ENCODE measurements at places on chromosomes 3 and 15.

DNA sequence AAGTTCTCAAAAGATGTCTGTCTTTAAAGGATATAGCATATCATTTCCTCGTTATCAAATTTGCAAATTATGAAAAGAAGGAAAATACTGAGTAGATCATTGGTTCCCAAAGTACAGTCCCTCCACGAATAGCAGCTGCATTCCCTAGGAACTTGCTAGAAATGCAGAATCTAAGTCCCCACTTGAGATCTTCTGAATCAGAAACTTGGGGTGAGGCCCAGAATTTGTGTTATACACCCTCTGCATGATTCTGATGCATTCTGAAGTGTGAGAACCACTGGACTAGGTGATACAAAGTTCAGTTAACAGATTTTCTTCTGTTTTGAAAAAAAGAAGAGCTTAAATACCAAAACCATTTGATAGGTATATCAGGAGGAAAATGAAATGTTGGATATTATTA, 77.1 kb downstream of the SLC25A26 start:
- DNase-seq = no peak

- no peak for DNase-seq
Observed at GRCh38 chr15:70165716-70166284, 68.1 kb upstream of the TLE3 start.

GRCh38 chr3:171522651-171523050, 62.4 kb upstream of the TNIK start:
- no peak for DNase-seq

GRCh38 chr3:108477511-108478147, 32.8 kb downstream of the MYH15 start:
- peak; percentile 8 for DNase-seq

DNA sequence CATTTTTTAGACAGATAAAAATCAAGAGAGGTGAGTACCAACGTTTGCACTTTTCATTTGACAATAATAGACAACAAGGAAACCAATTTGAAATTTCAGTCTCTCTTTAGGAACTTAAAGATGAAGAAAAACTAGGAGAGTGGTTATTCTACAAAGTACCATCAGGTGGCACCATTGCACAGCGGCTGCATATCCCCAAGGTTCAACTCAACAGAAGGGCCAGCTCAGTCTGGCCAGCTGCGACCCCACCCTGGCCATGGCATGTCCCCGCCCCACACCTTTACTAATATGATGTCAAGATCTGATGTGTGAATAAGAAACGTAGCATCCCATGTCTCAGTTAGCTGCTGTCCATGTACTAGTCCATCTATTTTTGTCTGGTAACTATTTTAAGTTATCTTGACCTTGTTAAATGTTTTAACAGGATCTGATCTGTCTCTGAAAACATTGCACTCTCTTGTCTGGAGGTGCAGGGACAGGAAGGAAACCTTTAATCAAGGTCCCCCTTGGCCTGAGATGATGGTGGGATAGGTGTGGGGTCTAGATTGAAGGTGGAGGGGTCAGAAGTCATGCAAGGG, 35.5 kb upstream of the CGNL1 start:
- no peak for DNase-seq

DNA sequence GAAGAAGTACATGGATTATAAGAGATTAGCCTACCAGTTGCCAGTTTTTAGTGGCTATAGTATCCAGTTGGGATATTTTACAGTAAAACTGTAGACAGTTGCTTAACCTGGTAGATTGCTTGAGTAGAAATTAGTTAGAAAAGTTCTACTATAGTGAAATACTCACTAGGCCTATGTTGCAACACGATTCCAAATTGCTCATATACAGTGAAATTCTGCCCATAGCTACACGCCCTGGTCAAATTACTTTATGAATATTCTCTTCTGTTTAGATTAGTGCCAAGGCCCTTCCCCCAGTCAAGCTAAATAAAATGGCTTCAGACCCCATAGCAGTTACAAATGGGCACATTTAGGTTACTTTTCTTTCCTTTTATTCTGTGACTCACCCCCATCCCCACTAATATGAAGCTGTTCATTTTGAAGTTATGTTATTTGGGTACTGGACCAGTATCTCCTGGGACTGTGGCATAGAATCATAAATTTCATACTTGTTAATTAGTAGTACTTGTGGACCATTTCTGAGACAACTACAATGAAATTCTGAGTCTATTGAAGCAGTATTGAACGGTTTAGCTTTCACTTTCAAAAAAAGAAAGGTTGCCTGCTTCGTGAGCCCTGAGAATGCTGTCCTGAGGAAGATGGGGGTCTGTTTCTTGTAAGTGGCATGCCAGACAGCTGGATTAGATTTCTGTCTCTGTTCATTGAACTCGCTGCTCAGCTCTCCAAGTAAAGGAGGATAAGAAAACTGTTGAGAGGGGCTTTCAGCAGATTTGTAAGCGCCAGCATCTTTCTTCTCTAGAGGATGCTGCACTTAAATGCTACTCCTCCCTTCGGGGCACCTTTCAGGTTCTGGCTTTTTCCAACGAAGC, 65.8 kb upstream of the CFAP20DC start:
- DNase-seq = no peak

DNA sequence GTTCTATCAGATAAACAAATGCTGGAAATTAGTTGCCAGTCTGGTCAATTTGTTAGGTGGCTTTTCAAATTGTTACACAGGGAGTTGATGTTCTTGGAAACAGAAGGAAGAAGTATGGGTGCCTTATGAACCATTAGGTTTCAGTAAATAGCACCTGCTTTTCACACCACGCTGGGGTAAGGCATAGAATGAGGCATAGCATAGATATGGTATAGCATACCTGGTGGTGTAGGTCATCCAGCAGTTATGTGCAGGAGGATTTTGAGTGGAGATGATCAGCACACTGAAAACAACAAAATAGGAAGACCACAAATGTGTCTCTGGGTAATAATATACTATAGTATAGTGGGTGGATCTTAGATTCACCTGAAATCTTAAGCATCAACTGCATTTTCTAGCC, 121.4 kb downstream of the GMPS start:
- DNase-seq = no peak

- DNase-seq = no peak
Observed at GRCh38 chr15:33960549-33960935, 7.8 kb upstream of the CHRM5 start.

DNA sequence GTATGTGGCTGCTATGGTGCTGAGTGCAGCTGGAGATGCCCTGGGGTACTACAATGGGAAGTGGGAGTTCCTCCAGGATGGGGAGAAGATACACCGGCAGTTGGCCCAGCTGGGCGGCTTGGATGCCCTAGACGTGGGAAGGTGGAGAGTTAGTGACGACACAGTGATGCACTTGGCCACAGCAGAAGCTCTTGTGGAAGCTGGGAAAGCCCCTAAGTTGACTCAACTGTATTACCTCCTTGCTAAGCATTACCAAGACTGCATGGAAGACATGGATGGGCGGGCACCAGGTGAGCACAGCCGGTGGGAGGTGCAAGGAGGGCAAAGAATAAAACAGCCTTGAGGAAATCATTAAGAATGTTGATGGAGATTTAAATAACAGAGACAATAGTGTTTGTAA, 2.9 kb downstream of the ADPRH start:
- no peak for DNase-seq

DNA sequence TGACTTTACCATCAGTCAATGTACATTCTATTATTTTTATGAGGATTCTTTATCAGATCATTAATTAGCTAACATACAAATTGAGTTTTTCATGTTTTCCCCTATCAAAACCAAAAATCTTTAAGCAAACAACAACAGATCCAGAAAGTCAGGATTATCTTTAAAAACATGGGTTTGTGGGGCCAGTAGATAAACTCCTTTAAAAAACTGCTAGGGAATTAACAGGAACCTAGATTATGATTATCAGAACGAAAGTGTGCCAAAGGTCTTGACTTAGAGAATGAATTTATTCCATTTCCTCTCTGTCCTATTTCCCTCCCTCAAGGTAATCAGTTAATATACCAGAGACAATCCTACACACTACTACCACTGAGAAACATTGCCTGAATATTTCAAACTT, 13.2 kb upstream of the CCDC13 start:
- no peak for DNase-seq

DNA sequence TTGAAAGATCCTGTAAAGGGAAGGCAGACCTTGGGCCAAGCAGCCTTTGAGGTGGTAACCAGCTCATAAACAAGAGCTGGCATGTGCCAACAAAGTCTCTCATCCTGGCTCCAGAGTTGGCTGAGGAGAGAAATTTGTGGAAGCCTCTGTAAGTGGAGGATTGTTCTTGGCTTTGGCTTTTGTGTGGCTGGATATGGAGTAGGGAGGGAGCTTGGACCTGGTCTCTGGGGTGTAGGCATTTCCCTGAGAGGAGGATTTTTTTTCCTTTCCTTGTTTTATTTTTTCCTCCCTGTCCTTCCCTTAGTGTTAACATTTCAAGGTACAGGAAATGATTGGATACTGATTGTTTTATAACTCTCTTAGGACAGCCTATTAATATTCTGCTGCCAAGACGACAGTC, 60.8 kb downstream of the ZNF609 start:
- no peak for DNase-seq

- DNase-seq = no peak
Observed at GRCh38 chr3:173009410-173009809, 131.6 kb downstream of the SPATA16 start.

DNA sequence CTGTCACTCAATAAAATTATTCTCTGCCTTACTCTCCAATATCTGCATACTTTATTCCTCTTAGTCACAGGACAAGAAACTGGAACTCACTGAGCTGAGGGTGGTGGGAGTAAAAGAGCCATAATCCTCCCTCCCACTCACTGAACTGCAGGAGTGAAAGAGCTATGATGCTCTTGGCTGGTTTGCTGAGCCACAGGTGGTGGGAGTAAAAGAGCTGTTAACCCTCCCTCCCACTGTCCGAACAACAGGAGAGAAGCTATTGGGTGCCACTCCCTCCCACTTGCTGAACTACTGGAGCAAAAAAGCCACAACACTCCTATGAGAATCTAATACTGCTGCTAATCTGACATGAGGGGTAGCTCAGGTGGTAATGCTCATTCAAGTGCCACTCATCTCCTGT, 391.0 kb downstream of the NSUN3 start:
- no peak for DNase-seq

- no peak for DNase-seq
Observed at GRCh38 chr3:190003681-190004123, 117.0 kb downstream of the P3H2 start.

- no peak for DNase-seq
Observed at GRCh38 chr15:57534281-57534680, 57.4 kb upstream of the MYZAP start.

- no peak for DNase-seq
Observed at GRCh38 chr3:157856078-157856939, 249.9 kb downstream of the SHOX2 start.

DNA sequence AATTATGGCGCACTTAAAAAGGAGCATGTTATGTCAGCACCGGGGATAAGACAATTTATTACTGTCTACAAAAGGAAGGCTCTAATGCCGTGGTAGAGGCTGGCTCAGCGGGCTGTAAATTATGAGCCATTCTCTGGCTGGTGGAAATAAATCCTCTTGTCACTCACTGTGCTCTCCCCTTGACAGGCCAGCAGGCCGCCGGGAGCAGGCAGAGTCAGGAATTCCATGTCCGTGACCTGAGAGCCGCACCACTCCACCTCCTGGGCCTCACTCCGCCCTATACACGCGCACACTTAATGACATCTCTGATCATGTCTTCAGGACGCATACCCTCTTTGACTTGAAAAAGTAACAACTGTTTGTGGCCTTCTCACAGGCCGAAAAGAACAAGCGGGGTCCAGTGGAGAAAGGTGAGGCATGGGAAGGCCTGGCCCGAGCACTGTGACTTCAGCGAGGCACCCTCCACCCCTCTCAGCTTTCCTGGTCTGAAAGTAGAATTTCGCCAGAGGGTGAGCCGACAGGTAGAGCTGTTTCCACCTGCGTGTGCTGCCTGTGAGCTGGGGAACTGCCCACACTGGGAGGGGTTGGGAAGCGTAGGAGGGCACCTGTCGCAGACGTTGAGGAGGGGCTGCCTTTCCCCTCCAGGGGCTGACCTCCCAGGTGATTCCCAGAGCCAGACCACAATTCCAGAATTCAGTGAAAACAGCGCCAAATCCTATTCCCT, 13.2 kb upstream of the PCSK6 start:
- no peak for DNase-seq

DNA sequence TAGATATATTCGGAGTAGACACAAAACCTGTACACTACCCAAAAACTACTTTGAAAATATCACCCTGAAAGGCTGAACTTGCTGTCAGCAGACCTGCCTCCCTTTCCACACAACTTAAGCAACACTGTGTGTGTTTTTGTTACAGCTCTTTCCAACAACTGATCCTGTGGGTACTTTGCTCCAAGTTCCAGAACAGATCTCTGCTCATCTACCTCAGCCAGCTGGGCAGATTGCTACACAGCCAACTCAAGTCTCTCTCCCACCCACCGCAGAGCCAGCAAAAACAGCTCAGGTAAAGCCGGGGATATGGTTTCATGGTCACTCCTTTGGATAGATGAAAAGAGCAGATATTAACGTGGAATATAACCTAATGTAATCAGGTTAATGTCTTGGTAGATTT, 19.7 kb upstream of the SLC22A13 start:
- no peak for DNase-seq

DNA sequence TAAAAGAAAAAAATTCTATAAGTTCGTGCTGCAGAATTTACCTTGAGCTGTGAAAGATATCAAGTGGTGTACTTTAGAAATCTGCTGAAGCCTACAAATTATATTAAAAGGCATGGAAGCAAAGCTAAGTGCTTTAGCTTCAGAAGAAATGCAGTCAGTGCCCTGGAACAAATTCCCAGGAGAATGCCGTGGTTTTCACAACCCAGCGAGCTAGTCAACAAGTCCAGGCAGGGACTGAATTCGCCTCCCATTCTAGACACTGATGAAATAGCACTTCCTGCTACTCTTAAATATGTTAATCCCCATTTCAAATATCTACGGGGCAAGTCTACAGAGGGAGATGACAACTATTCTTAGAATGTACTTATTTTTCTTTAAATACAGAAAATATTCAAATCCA, 326.4 kb upstream of the IGF1R start:
- no peak for DNase-seq

DNA sequence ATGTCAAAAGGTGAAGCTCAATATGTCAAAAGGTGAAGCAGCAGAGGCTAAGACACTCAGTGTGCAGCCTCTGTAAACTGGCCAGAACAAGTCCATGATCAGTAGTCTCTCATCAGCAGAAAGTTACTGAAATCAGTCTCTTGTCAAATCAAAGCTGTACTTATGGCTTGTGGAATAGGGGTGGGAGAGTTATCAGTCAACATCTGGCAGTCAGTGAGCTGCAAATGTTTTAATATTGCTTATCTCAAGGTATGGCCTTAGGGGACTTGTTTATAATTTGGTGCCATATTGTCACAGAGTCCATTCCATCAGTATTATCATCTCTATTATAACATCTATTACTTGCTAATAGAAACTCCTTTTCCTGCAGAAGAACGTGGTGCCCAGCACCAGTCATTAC, 14.9 kb upstream of the WDR49 start:
- no peak for DNase-seq

- DNase-seq = peak; percentile 19
Observed at GRCh38 chr15:65400760-65401610, 21.8 kb downstream of the IGDCC4 start.

DNA sequence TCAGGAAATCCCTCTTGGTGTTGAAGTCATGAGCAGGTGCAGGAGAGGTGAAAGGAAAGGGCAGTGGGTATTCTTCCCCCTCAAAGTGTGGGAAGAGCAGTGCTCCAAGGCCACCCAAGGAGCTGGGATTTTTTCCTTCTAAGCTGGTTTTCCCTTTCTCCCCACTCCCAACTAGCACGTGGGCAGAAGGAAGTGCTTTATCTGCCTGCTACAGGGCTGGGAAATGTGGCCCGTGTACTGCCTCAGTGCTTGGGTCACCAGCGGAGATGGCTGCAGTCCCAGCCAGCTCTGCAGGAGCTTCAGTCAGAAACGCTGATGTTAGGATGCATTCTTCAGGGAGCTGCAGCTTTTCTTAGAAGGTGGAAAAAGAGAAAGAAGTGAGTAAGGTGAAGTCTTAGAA, 99.2 kb downstream of the CACNA1D start:
- no peak for DNase-seq

Data from effector CD8-positive, alpha-beta T cell (primary cell).